ENCODE measurements at places on chromosomes 3 and 15. TPM values are rescaled to one million over a fixed set of nuclear protein-coding genes. Genes with fewer than 3 reads are reported as not detected.

- no peak for DNase-seq
These were observed 3.3 kb downstream of the LINS1 start for GRCh38 chr15:100598655-100599054.

DNA sequence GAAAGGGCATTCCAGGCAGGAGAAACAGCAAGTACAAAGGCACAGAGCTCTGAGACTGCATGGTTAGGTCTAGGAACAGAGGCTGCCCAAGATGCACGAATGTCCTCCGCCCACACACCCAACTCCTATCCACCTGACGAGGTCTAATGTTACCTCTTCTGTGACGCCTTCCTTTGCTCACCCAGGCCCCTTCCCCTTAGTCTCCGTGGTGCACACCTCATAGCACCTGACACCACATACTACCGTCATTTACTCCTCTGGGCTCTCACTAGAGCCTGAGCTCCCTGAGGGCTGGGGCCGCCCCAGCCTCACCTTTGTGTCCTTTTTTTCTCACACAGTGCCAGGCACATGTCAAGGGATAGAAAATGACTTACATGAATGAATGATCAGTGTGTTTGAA lies 31.0 kb upstream of the RASGRF1 start:
- no peak for DNase-seq

- peak; percentile 64 for DNase-seq
These were observed 16.0 kb downstream of the SEC61A1 start for GRCh38 chr3:128068156-128068620.

DNA sequence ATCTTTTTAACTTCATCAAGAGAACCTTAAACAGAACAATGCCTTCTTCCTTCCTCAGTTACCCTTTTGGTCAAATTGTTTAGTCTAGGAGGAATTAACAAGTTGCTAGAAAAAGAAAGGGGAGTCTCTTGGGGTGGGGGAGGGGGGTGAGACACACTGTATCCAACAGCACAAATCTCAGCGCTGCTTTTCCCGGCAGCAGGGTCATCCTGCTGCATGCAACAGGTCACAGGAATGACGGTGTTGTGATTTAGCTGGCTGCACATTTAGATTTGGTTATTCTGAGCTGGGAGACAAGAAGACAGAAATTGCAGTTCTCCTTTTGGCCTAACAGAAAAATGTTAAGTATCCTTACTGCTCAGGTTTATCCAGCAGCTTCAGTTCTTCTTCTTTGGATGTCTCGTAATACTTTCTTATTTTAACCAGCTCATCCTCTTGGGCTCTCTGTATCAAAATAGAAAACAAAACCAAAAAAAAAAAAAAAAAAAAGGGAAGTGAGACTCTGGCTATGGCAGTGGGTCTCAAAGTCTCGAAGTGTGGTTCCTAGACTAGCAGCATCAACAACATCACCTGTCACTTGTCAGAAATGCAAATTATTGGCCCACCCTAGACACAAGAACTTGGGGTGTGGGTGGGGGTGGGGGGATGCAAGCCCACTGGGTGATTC lies 190.5 kb downstream of the GREM1 start:
- DNase-seq: no peak

GRCh38 chr15:87971076-87971475 lies 285.5 kb downstream of the NTRK3 start:
- no peak for DNase-seq

GRCh38 chr3:40583691-40584090 lies 58.9 kb downstream of the ZNF621 start:
- no peak for DNase-seq

- peak; percentile 80 for DNase-seq
These were observed 741 bp upstream of the ZNF106 start for GRCh38 chr15:42491539-42492225.

DNA sequence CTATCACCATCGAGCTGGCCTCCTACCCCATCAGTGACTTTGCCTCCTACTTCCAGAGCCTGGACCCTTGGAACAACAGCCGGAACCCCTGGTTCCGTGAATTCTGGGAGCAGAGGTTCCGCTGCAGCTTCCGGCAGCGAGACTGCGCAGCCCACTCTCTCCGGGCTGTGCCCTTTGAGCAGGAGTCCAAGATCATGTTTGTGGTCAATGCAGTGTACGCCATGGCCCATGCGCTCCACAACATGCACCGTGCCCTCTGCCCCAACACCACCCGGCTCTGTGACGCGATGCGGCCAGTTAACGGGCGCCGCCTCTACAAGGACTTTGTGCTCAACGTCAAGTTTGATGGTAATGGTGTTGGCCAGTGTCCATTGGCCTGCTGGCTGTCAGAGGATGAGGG lies 6.1 kb downstream of the GRM2 start:
- DNase-seq: no peak

Gene CNTN4
- not detected for total RNA-seq

DNA sequence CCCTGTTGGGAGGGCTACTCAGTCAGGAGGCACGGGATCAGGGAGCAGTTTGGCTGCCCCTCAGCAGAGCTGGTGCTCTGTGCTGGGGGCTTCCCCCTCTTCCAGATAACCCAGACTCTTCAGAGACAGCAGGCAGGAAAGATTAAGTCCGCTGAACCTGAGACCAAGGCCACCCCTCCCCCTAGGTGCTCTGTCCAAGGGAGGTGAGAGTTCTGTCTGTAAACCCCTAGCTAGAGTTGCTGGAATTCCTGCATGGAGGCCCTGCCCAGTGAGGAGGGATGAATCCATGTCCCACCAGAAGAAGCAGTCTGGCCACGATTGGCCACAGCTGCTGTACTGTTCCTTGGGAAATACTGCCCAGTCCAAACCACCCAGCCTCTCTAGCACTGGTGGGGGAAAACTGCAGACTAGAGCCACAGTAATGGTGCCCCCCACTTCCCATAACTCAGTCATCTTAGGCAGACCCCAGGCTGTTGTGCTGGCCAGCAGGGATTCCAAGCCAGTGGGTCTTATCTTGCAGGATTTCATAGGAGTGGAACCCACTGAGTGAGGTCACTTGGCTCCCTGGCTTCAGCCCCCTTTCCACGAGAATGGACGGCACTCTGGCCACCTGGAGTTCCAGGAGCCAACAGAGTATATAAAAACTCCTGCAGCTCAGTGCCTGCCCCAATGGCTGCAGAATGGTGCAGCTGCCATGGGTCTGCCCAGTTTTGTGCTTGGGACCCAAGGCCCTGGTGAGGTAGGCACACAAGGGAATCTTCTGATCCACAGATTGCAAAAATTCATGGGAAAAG lies 42.9 kb downstream of the NPAP1 start:
- no peak for DNase-seq

DNA sequence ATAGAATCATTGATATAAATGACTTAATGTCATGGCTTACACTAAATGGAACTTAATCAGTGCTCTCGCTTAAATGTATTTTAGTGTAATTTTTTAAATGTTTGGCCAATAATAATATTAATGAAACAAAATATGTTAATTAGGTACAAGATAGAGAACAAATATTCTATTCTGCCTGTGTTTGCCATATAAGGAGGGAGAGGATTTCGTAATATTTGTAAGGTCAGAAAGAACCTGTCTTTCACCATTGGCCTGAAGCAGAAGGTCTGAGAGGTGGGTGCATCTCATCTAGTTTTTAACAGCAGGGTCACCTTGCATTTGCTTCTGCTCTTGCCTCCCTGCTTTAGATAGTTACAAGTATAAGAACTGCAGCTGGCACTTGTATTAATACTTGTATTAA lies 2.5 kb downstream of the GPR87 start:
- DNase-seq: no peak

DNA sequence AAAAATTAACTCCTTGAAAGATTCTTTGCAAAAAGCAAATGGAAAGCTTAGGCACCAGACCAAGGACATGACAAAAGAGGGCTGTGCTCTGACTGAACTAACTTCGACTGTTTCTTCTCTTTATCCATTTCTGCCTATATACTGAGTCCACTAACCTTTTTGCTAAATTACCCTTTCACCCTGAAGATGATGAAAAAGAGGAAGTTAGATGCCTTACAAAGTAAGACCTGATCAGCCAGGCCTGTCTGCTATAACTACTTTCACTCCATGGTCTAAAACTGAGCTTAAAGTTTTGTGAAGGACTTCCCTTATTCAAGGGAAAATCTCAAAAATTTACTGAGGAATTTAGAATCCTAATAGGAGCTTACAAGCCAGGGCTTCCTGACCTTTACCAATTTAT lies 6.2 kb upstream of the IGSF10 start:
- no peak for DNase-seq

Gene FANCD2OS
- total RNA-seq: not detected

DNA sequence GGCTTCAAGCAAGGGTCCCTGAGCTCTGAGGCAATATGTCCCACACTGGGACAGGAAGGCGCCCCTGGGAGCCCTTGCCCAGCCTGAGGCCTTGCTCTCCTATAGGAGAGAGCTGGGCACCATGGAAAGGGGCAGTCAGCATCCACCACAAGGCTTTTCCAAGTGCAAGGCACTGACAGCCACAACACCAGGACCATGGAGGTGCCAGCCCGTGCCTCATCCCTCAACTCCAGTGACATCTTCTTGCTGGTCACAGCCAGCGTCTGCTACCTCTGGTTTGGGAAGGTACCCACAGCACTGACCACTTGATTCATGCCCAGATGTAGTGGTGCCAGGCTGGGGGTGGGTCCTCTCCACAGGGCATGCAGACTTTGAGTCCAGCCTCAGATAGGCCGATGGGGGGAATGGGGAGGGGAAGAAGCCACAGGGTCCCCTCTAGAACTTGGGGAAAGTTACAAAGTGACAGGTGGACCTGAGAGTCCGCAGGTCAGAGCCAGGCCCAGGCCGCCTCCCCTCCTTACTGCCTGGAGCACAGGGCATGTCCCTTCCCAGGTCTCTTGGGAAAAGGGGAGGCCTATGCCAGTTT lies 11.8 kb downstream of the VILL start:
- DNase-seq: no peak

- DNase-seq: no peak
These were observed 213.9 kb downstream of the OCA2 start for GRCh38 chr15:27885201-27885600.

Gene CD80
- total RNA-seq: not detected

- DNase-seq: no peak
These were observed 693.7 kb downstream of the MCTP2 start for GRCh38 chr15:94924971-94925598.

Gene UQCRC1
- 314 TPM for total RNA-seq

Gene B3GALNT1
- 55.3 TPM for total RNA-seq

DNA sequence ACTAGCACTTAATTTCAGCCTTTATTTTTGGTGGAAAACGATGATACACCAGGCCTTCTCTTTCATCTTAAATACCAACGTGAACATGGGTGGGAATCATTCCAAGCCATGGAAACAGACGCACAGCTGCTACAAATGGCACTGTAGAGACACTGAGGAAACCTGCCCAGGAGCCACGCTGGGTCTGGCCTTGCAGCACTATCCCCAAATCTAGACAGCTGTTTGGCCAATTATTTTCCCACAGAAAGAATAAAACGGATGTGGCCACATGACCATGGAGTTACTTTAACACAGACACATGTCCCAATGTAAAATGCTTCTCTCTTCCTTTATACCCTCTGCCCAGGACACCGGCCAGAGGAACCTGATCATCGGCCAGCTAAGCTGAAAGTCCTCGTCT lies 83.6 kb upstream of the OCA2 start:
- no peak for DNase-seq

- no peak for DNase-seq
These were observed 139.3 kb upstream of the ROBO2 start for GRCh38 chr3:76900596-76900995.

Gene PRR20G
- not detected for total RNA-seq

DNA sequence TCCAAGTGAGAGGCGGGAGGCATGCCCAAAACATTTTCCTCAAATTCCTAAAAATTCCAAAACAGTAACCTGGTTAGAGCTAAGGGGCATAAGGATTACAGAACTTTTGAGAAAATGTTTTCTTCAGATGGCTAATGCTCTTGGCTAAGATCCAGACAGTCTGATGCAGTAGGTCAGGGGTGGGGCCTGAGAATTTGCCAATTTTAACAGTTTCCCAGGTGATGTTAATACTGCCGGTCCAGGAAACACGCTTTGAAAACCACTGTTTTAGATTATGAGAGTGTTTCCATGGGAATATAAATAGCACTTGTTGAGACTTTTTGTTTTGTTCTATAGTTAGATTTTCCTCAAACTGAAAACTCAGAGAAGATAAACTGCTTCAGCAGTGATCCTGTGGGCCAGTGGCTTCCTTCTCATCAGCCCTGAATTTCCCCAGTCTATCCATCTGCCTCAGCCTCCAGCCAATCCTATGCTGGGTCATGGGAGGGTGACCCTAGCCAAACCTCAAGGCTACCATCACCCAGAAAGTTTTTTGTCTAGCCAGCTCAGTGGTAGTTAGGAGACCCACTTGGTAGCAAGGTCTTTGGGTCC lies 71.6 kb upstream of the ACP3 start:
- no peak for DNase-seq

GRCh38 chr3:187593451-187593850 lies 76.7 kb downstream of the SST start:
- no peak for DNase-seq

DNA sequence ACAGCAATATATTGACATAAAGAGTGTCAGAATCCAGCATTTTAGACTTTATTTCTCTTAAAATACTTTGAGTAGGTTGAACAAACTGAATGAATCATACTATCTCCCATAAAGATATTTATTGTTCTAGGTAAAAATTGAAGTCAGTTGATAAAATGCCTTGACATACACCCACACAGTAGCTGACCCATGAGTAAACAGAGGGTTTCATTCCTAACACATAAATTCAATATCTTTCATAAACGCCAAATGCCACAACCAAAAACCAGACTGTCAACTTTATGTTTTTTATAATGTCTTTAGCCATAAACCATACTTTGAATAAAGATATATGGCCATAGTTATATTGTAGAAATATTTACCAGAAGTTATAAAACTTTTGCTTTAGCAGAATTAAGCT lies 742.4 kb downstream of the NAALADL2 start:
- DNase-seq: no peak

DNA sequence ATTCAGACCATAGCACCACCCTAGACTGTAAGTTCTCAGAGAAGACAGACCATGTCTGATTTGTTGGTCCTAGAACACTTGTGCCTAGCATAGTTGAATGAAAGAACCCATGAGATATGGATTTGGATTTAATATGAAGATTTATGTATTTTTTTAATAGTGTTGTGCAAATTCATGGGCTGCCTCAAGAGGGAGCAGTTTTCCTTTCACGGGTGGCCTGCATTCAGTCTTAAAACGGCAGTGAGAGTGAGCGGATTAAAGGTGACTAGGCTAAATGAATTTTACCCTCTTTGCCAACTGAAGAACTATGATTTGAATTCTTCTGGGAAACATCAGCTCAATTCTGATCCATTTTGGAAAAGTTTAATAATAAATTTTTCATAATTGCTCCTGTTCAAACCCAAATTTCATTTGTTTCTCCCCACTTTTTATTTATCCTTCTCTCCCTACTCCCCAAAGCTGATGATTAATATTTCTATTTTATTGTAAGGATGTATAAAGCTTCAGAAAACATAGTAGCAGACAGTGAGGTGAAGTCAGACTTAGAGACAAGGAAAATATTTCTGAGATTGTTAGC lies 67.3 kb downstream of the MORC1 start:
- peak; percentile 24 for DNase-seq

DNA sequence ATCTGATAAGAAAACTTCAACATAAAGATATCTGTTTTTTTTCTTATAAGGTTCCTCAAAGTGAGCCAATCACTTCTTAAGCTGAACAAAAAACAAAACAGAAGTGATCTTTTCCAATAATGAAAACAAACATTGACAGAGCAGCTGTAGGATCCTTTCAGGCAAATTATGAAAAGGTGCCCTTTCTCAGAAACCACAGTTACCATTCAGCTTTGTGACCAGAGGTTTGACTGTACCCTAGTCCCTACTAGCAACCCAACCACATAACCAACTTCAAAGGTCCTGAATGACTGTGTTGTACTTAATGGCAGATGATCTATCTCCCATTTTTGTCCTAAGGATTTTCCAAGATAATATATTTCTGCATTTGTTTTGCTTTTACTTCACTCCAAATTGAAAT lies 39.4 kb upstream of the CCR2 start:
- DNase-seq: no peak

- peak; percentile 59 for DNase-seq
These were observed 34.1 kb downstream of the ZNF710 start for GRCh38 chr15:90035095-90035839.

Data from M059J (cell line).